ENCODE measurements at places on chromosomes 11 and 22.

GRCh38 chr22:47592791-47593190 lies 830.3 kb downstream of the TBC1D22A start:
- DNase-seq: no peak

DNA sequence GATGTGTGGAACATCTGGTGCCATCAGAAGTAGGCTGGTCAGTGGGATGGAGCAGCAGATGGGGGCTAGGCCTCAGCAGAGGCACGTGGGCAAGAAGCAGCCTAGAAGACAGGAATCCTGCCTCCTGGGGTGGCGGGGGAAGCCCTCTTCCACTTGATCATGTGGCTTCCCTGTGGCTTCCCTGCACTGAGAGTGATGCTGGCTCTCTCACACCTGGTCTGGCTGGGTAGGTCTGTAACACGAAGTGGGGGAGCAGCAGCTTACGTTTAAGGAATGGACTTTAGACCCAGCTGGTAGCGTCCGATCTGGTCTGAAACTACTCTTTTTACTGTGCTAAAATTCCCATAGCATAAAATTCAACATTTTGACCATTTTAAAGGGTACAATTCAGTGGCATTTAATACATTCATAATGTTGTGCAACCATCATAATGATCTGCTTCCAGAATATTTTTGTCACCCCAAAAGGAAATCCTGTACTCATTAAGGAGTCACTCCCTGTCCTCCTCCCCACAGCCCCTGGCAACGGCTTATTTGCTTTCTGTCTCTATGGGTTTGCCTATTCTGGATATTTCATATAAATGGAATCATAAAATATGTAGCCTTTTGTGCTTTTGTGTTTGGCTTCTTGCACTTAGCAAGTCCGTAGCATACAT lies 21.7 kb downstream of the PTPN5 start:
- no peak for DNase-seq

- DNase-seq: no peak
These were observed 122.3 kb downstream of the ATXN10 start for GRCh38 chr22:45793892-45794291.

- no peak for DNase-seq
These were observed 37.6 kb upstream of the DBX1 start for GRCh38 chr11:20197881-20198280.

- no peak for DNase-seq
These were observed 734 bp downstream of the SNU13 start for GRCh38 chr22:41687901-41688364.

GRCh38 chr11:133809569-133810491 lies 35.5 kb downstream of the SPATA19 start:
- DNase-seq: no peak

DNA sequence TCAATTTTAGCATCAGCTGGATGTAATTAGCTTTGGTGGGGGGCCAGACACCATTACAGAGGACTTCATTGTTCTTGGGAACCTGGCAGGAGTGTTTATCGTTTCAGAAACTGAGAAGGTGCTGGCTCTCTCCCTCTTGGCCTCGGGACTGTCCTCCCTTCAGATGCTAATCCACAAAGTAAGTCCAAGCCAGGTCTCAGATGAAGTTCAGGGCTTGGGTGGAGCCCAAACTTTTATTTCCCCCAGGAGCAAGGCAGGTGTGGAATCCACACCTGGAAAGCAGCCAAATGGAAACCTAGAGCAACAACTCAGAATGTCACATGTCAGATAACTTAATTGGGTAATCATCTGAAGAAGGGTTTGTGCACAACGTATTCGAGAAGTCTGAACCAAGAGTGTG lies 119.2 kb downstream of the ME3 start:
- DNase-seq: no peak

DNA sequence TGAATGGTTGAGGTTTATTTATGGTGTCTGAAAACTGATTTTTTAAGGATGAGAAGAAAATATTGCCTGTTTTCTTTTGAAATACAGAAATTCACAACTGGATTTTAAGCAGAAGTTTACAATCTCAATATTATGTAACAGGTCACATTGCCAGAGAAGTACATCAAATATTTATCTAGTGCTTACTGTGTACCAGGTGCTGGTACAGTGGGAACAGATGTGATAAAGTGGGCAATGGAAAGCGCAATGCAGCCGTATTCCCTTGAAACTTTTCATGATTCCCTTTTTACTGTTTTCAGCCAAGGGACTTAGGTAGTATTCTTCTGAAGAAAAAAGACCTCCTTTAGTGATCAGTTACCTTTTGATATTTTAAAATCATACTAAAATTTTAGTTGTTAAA lies 49.6 kb downstream of the TTC17 start:
- DNase-seq: no peak

DNA sequence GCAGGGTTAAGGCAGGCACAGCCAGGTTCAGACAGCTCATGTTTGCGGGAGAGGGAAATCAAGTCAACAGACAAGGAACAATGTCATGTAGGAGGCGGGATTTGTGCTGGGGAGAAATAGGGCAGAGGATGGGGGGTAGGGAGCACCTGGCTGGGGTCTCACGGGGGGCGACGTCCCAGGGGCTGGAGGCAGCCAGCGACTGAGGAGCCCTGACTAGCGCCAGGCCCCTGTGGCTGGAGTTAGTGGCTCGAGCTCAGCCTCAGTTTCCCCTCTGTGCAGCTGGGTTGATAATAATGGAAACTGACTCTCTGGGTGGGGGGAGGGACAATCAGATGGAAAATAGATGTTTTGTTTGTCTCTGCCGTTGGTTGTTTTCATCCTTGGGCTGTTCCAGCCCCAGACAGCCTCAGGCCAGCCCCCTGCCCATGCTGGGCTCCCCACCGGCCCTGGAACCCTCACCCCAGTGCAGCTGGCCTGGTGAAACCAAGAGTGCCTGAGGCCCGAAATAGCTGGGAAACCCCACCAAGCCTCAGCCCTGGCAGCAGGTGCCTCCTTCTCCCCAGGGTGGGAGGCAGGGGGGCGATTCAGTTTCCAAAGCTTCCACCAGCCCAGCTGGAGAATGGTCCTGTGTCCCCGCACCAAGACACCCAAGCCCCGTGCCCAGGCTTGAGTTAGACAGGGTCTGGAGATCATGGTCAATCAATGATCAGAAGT lies 44.1 kb downstream of the IGLL5 start:
- DNase-seq: no peak

DNA sequence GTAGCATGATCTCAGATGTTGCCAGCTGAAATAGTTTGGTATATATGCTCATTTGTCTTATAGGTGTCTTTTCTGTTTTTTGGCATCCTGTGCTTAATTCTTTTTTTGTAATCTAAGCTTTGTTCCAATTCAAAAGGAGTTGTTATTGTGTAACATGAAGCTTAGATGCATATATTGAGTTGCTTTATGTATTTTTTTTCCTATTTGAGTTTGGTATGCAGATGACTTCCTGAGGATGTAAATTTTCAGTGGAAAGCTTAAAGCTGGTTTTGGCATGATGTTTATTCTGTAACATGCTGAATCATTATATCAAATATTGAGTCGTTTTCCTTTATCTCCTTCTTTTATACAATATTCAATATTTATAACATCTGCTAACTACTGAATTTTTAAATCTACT lies 69.4 kb downstream of the DDX10 start:
- no peak for DNase-seq

GRCh38 chr11:46845440-46845739 lies 690 bp downstream of the CKAP5 start:
- DNase-seq: no peak

DNA sequence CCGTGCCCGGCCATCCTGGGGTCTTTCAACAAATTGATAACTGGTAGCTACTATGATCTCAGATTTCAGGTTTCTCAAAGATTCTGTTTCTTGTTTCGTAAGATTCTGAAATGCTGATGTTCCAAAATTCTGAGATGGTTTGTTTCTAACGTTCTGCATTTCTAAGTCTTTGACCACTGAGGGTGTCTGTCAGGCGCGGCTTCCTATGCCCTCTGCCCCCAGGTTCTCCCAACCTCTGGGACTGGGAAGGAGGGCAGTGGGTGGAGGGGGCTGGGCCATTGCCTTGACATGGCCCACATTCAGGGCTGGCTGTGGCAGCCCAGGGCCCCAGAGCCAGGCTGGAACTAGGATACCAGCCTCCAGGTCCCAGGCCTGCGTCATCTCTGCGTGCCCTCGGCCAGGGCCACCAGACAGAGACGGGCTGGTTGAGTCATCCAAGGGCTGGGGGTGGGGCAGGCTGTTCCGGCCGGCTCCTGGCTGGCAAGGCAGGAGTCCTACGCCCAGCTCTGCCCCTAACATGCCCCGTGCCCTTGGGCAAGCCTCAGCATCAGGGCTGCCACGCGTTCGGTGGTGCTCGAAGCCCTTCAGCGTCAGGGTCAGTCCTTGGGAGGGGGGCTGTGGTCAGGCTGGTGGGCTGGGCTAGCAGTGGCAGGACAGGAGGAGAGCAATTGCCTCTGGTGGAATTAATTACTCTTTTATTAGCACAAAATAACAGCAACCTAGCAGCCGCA lies 5.2 kb downstream of the TMEM134 start:
- no peak for DNase-seq

- no peak for DNase-seq
These were observed 20.7 kb upstream of the PISD start for GRCh38 chr22:31682751-31683150.

DNA sequence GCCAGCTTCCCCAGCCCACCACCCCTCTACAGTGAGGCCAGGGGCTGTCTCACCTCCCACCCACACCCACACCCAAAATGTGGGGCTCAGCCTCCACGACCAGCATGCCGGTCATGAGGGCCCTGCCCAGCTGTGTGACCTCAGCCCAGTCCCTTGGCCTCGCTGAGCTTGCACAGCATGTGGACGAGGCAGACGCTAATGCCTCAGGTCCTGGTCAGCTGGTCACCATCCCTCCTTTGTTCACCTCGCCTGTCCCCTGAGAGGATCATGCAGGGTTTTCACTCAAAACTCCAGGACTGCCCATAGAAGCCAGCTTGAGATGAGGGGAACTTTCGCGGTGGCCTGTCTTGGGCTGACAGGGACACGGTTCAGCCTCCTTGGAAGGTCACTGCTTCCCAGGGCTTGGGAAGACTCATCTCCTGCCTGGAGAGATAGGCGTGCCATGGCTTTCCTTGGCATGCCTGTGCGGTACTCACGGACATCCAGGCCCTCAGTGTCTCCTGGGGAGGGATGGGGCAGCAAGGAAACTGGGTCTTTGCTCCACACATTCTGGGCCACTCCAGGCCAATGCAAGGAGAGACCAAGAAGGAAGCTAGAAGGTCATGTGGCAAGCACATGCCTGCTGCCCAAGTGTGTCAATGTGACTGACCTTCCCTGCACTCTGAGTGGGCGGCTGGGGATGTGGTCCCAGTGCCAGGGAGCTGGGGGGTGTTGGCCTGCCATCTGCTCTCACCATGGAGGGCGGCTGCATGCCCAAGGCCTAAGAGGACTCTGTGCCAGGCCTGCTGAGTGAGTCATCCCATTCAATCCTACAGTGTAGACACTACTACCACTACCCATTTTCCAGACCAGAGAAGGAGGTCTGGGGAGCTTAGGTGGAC lies 3.2 kb upstream of the RTN4R start:
- DNase-seq: no peak

DNA sequence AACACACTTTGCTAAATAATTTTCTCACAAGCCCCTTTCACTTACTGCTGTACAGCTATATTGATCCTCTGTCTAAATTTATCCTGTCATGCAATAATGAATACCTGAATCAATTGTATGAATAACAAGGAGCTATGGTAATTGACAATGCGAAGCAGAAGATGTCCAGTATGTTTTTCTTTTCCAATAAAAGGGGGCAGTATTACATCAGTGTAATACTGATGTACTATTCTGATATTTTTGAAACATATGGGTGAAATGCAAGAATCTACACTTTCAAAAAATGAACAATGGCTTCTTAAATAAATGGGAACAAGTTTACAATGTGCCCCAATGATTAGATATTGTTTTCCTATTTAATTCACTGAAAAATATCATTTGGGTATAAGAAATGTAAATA lies 315.1 kb downstream of the SOX6 start:
- no peak for DNase-seq

DNA sequence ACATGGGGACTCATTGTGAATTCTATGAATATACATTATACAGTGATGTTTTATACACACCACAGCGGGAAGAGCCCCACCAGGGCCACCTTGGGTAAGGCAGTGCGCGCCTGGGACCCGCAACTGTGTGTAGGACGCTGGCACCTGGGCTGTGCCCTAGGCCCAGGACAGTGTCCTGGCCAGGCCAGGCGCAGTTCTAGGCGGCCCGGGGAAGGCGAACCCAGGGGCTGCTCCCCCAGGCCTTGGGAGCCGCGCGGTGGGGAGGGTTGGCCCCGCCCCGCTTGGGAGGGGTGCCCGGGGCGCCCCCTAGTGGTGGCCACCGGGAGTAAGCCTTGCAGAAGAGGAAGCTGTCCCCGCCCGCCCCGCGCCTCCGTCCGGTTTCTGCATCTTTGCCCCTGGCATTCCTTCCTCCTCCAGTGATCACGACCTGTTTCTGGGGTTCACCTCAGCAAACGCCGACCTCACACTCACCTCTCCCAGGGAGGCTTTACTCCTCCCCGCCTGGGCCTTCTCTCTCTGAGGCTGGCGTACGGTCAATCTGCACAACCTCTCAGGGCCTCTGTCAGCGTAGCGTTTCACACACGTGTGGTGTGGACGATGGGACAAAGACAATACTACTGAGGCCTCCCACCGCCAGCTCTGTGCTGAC lies 9.5 kb upstream of the EHD1 start:
- DNase-seq: peak; percentile 68

DNA sequence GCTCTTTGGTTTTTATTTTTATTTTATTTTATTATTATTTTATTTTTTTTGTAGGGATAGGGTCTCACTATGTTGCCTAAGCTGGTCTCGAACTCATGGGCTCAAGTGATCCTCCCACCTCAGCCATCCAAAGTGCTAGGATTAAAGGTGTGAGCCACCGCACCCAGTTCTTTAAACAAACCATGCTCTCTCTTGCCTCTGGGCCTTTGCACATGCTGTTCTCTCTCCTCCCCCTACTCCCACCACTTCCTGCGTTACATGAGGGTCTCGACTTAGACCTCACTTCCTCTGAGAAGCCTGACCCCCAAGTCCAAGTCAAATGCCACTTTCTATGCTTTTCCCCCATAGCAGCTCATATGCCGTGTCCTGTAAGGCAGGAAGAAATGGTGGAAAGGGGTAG lies 15.2 kb upstream of the TCF20 start:
- no peak for DNase-seq

DNA sequence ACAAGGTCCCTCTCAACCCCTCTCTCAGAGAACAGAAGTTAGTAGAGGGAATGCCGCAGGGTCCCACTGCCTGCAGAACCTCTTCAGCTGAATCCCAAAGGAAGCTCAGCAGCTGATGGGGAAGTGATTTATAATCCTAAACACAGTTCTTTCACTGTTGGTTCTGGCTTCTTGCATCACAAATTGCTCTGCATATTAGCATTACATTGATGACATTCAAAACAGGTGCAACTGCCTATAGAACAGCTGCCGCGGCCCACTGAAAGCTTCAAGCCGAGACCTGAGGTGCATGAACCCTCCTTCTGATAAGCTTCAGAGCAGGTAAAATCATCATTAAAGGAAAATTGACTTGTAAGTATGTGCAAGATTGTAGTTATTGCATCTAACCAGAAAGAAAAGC lies 75.2 kb upstream of the KIRREL3 start:
- no peak for DNase-seq

- no peak for DNase-seq
These were observed 139.2 kb downstream of the DSCAML1 start for GRCh38 chr11:117657794-117658193.
